B cell (primary cell): ENCODE measurements at places on chromosomes 16 and 17. TPM values are rescaled to one million over a fixed set of nuclear protein-coding genes. Genes with fewer than 3 reads are reported as not detected.

Gene SOX8
- total RNA-seq = 1.2 TPM in 2 replicates

Gene G6PC1
- not detected in 2 replicates for total RNA-seq

Gene CAVIN1
- total RNA-seq = not detected in 2 replicates

Gene DHODH
- 11.3 and 14.7 TPM in 2 replicates for total RNA-seq

Gene LDHD
- not detected in 2 replicates for total RNA-seq

Gene RPL19
- total RNA-seq = 3,013 and 3,233 TPM in 2 replicates

Gene HES7
- total RNA-seq = not detected in 2 replicates

Gene GAS2L2
- 0.17 TPM in 1 of 2 replicates, not detected in the other for total RNA-seq

Gene HOXB7
- 0.36 and 1.3 TPM in 2 replicates for total RNA-seq

Gene RFFL
- 36.2 and 36.9 TPM in 2 replicates for total RNA-seq

Gene SGCA
- 3.8 and 4.4 TPM in 2 replicates for total RNA-seq

Gene KRT36
- not detected in 2 replicates for total RNA-seq

Gene PARD6A
- total RNA-seq = 13.6 and 14.8 TPM in 2 replicates

Gene PTX4
- 0.22 TPM in 1 of 2 replicates, not detected in the other for total RNA-seq

Gene IRX6
- 0.15 TPM in 2 replicates for total RNA-seq

Gene C16orf92
- total RNA-seq = not detected in 2 replicates

Gene SLFN11
- 48.1 and 52.2 TPM in 2 replicates for total RNA-seq

Gene ABCC12
- total RNA-seq = not detected in 2 replicates

Gene C1QL1
- not detected in 2 replicates for total RNA-seq

Gene NAGS
- 1.9 and 2.2 TPM in 2 replicates for total RNA-seq

Gene TNFRSF13B
- total RNA-seq = 217 and 219 TPM in 2 replicates

Gene NTN1
- 0.19 and 0.25 TPM in 2 replicates for total RNA-seq

Gene ZNF629
- total RNA-seq = 6.4 and 6.9 TPM in 2 replicates

Gene ENPP7
- 6.7 and 7.8 TPM in 2 replicates for total RNA-seq

Gene ZNF500
- 26.5 and 35.7 TPM in 2 replicates for total RNA-seq

Gene KPNB1
- 269 and 278 TPM in 2 replicates for total RNA-seq

Gene ADAD2
- 0.29 TPM in 1 of 2 replicates, not detected in the other for total RNA-seq

Gene RAB37
- 76.0 and 76.8 TPM in 2 replicates for total RNA-seq

Gene KRTAP1-5
- not detected in 2 replicates for total RNA-seq

Gene NECAB2
- not detected in 2 replicates for total RNA-seq

Gene CCDC43
- 21.9 and 22.7 TPM in 2 replicates for total RNA-seq

Gene ZNF768
- 33.3 and 36.5 TPM in 2 replicates for total RNA-seq

Gene SMIM36
- not detected in 2 replicates for total RNA-seq

Gene ODAD4
- 0.27 and 0.56 TPM in 2 replicates for total RNA-seq

Gene ZSCAN10
- not detected in 2 replicates for total RNA-seq

Gene SLC7A5
- total RNA-seq = 20.5 and 20.9 TPM in 2 replicates

Gene LGALS9B
- total RNA-seq = not detected in 2 replicates

Gene KRTAP4-5
- not detected in 2 replicates for total RNA-seq

Gene ZG16
- not detected in 2 replicates for total RNA-seq

Gene INPP5K
- 76.7 and 77.9 TPM in 2 replicates for total RNA-seq

Gene SPAG5
- total RNA-seq = 8.0 and 10.1 TPM in 2 replicates
